ENCODE measurements at places on chromosomes 13 and 19.

DNA sequence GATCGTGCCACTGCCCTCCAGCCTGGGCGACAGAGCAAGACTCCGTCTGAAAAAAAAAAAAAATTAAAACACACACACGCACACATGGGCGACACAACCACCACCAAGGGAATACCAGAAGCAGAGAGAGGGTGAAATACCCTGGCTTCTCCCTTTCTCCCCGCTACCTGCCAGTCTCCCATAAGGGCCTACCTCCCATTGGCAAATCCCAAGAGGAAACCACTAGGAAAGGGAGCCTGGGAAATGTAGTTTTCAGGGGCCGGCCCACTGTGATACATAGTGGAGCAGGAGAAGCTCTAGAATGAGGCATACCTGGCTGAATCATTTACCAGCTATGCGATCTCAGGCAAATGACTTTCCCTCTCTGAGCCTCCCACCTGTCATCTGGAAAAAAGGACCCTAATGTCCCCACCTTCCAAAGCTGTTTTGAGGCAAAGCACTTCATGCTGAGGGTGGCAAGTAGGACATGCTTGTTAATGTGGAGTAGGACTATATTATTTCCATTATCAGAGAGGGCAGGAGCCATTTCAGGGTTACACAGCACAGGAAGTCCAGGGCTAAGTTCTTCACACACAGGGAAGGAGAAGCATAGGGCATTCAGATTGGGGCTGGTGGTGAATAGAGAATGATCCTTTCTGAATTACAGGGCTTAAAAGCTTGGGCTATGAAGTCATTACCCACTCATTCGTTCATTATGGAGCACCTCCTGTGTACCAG lies 14.3 kb upstream of the HNRNPUL1 start:
- no peak for DNase-seq

- no peak for DNase-seq
Observed at GRCh38 chr19:43692877-43693276, 22.9 kb upstream of the PLAUR start.

DNA sequence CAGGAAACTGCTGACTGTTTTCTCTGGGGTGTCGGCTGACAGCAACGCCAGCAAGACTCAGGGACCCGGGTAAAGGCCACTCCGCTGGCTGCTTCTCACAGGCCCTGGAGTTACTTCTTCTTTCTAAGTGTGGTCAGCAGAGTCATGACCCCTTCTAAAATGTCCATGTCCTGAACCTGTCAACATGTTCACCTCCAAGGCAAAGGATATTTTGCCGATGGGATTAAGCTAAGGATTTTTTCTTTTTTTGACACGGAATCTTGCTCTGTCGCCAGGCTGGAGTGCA lies 7.9 kb downstream of the PEX11G start:
- DNase-seq, result no peak

DNA sequence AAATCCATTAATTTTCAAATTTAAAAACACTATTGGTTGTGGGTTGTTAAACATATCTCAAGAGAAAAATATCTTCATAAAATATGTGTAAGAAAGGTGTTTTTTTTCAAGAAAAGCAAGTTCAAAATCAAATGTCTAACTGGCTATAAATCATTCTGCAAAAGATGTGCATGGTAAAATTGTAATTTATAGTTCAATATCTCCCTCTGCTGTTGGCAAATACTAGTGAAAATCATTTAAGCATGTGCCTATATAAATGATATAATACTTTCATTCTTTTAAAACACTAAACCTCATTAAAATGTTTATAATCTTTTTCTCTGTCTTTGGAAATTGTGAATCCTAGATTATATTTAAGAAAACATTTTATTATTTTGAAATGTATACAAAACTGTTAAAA lies 17.2 kb upstream of the SLITRK6 start:
- no peak for DNase-seq

DNA sequence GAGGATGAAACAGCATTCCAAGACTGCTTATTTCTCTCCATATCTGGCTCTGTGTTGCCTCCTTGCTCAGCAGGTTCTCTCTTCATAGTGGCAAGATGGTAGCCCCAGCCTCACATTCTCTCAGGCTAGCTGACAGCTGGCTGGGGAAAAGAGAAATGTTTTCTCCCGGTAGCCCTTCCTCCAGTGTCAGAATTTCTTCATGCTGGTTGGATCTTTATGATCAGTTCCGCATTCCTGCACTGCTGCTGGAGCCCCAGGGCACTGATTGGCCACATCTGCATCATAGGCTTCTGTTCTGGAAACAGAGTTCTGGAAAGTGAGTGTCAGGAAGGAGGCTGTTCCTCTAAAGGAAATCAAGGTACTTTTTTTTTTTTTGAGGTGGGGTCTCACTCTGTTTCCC lies 24.6 kb downstream of the POP4 start:
- no peak for DNase-seq

- no peak for DNase-seq
Observed at GRCh38 chr13:24897293-24897692, 133.3 kb downstream of the RNF17 start.

DNA sequence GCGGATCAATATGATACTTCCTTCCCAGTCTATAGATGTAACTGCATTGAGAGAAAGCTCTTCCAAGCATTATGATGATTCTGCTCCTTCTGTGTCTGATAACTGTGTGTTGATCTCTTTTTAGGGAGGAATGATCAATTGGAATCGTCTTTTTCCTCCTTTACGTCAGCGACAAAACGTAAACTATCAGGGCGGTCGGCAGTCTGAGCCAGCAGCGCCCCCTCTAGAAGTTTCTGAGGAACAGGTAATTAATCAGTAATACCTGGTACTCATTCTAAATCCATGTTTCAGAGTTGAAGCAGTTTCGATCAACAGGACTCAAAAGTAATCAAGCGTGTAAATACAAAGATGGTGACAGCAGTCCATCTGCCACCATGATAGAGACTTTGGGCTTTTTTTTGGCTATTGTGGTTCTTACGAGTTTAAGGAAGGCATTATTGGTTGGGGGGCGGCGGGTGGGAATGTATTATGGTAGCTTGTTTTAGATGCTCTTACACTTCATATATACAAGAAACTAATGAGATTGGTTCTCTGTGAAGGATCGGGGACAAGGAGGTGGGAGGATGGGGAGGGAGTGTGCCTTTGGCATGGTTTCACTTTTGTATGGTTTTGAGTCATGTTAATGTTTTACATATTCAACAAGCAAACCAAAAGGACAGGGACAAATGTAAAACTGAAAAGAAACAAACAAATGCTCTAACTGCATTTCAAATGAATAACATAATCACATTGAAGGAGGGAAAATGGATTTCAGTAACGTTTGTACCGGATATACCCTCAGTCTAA lies 60.7 kb upstream of the GPR183 start:
- DNase-seq, result no peak

GRCh38 chr13:86840250-86841191 lies 830.6 kb upstream of the SLITRK5 start:
- DNase-seq, result no peak

DNA sequence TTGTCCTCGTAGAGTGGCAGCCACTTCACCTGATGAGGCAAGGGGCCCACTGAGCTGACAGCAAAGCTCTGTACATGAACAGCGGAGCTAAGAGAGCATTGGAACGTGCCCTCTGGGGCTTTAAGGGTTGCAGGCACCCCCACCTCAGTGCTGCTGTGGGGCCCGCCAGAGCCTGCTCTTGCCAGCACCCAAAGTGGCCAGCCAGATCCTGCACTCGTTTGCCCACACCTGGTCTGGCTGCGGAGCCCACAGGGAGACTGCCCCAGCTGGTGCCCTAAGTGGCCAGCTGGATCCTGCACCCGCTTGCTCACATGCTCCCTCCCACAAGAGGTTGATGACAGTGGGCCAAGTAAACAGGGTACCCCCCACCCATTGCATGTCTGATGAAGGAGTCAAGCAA lies 783.4 kb upstream of the MIR17HG start:
- no peak for DNase-seq

- no peak for DNase-seq
Observed at GRCh38 chr19:51354103-51354741, 12.0 kb downstream of the ETFB start.

- DNase-seq, result no peak
Observed at GRCh38 chr19:10189616-10190015, 5.1 kb downstream of the DNMT1 start.

GRCh38 chr13:108940121-108940520 lies 310.7 kb downstream of the MYO16 start:
- DNase-seq, result no peak

GRCh38 chr19:13447978-13448377 lies 58.3 kb downstream of the CACNA1A start:
- DNase-seq, result no peak

DNA sequence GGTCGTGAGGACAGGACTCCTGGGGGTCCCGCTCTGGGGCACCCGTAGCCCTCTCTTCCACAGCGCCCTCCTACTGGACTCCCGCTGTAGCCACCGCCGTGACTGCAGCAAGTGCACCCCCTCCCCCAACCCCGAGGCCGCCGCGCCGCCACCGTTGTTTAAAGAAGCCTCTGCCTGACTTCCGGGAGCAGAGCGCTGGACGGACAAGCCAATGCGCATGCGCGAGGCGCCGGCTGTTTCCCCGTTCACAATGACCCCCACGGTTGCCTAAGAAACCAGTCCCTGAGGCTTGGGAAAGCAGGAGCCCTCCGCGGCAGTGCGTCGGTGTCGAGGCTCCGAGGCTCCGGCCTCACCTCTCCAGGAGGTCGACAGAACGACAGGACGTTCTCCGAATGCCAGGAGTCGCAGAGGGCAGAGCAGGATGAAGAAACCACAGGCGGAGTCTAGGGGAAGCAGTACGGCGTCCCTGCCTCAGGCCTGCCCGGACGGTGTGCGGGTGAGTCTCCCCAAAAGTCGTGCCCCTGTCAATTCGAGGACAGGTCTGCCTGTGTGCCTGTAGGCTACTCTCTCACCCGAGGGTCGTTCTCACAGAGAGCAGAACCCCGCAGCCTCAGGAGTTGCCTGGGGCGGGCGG lies 70.5 kb upstream of the ZNF420 start:
- peak; percentile 14 for DNase-seq

- no peak for DNase-seq
Observed at GRCh38 chr19:13401388-13401787, 104.9 kb downstream of the CACNA1A start.

DNA sequence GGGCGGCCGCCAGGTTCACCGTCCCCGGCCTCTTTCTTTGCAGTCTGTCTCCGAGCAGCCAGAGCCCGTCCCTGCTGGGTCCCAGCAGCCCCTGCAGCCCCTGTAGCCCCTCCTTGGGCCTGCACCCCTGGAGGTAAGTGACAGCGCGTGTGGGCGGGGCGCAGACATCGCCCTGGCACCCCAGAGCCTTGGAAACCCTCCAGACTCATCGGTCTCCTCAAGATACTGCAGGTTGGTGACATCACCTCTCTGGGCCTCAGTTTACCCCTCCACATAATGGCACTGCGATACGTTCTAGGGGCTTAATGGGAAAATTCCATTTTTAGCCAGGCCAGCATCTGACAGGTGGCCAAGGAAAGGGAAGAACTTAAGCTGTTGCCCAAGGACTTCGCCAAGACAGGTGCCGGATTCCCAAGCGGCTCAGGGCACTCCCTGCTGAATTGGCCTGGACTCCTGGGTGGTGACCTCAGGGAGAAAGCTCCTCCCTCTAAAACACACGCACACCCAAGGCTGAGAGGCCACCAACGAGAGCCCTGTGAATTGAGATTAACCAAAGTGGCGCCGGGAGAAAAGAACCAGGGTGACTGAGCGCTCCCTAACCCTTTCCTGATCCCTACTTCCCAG lies 13.1 kb downstream of the MAST3 start:
- no peak for DNase-seq

- DNase-seq, result no peak
Observed at GRCh38 chr13:112842343-112842856, 126.6 kb upstream of the MCF2L start.

DNA sequence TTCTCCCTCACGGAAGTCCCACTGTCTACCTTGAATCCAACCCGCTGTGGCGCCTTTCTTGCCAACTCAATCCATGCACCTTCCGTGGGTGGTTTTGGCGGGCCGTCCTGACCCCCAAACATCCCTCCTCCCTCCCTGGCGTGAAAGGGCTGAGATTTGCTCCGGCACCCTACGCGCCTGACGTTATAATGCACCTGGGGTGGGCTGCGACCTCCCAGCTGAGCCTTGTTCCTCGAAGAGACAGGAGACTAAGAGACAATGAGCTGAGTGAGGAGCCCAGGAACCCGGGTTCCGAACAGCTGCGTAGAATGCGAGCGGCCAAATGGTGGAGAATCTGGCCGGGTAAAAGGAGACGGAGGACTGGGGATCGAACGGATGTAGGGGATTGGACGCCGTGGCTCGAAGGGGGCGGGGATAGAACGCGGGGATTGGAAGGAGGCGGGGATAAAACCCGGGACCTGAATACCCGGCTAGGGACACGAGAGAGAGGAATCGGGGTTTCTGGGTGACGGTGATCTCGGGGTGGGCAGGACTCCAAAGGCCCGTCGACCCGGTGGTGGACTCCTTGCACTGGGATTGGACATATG lies at the start of gene CPT1C:
Gene CPT1C (plus strand): TSS at position 461 of the 587 bp plus-strand sequence. CDS start 1,137 bp downstream, outside the sequence.
- DNase-seq, result peak; percentile 54

DNA sequence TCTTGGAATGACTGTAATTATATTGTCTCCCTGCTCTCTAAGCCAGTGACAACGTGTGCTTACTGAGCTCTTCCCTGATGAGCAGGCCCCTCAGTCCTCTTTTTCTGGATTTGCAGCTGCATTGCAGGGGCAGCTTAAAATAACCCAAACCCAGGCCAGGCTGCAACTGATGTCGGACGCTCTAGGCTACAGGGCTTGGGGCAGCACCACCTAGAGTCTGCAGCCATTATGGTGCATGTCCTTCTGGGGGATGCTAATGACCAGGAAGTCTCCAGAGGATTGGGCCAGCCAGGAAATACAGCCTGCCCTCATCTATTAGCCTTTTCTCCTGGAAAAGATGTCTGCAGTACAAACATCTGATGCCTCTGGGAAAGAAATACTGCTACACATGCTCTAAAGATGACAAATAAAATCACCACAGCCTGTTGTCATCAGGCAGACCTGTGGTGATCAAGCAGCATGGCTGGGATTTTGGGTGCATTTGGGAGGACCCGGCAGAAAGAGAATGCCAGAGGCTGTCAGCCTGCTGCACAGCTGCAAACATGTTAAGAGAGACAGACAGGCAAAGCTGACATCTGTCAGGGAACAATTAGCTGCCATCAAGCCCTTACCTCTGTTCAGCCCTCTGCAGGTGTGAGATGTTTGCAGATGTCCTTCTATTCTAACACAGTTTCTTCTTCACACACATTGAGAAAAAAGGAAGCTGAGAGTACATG lies 51.8 kb downstream of the CCDC70 start:
- DNase-seq, result no peak

GRCh38 chr19:17226002-17226933 lies at the start of gene OCEL1:
Gene OCEL1 (plus strand): TSS chr19:17226226. CDS start chr19:17226248, 22 bp downstream.
- peak; percentile 98 for DNase-seq

GRCh38 chr19:5079071-5079774 lies 110.3 kb downstream of the KDM4B start:
- DNase-seq, result no peak

- DNase-seq, result no peak
Observed at GRCh38 chr19:5022066-5022860, 53.4 kb downstream of the KDM4B start.
